ENCODE measurements at places on chromosomes 7 and 10.

DNA sequence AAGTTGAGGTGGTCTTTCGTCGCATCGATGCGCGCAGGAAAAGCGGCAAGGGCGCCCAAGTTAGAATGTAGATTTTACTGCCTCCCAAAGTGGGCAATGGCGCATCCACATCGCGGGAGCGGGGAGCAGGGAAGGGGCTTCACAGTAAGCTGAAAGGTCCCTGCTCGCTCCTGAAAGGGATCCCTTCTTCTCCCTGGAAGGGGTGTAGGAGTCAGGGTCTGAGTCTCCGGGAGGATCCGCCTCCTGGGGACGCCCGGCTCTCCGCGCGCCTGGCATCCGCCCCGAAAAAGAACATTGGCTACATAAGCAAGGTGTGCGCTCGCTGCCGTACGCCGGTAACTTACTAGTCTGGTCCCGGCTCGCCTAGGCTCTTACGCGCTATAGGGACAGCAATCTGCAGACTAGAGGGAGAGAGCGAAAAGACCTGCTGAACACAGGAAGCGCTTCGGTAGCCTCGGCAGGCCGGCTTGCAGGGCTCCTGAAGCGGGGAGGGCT lies 804 bp downstream of the UNC5B start:
- peak; percentile 42 for DNase-seq

DNA sequence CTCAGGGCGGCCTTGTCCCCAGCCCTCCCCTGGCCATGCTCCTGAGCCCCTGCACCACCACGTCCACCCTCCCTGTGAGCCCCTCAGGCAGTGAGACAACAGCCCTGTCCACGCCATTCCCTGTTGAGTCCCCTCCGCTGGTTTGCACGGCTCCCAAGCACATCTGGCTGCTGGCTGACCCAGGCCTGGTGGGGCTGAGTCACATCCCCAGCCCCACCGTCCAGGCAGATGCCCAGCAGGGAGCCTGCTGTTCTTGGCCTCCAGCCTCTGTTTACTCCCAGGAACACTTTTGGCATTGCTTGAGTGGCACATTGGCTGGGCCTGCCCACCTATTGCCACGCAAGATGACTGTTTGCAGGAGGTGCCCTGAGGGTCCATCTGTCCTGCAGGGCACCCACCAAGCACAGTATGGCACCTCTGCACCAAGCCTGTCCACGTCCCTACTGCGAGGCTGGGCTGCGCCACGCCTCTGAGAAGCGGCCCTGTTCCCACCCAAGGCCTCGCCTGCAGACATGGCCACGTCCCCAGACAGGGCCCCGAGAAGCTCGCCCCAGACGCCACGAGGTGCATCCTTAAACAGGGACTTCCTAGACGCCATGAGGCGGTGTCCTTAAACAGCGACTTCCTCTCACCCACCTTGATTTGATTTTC lies 48.4 kb upstream of the INPP5A start:
- DNase-seq = no peak

- DNase-seq = no peak
These were observed 47.2 kb downstream of the CAV1 start for GRCh38 chr7:116572036-116572435.

- no peak for DNase-seq
These were observed 129.0 kb downstream of the DNAH11 start for GRCh38 chr7:21671859-21672258.

DNA sequence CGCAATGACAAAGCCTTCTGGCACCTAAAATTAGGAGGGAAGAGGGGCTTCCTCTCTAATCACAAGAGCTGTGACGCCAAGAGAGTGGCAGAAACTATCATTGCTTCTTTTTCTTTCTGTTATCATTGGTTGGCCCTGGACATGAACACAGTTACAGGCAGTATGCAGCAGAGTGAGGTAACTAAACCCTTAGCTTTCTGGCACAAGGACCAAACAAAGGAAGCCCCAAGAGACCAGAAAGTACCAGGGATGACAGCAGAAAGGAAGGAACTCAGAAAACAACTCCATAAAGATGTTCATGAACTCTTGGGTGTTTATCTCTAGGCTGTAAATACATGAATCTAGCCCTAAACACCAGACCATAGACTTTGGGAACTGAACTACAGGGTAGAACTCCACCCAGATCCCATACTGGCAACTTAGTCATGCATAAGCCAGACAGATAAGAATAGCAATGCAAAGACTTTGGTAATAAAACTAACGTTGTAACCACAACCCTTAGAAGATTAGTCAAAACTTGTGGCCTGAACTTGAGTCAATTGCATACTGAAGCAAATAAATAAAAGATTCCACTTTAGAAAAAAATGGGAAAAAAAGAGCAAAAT lies 195.7 kb upstream of the PTN start:
- DNase-seq = no peak

DNA sequence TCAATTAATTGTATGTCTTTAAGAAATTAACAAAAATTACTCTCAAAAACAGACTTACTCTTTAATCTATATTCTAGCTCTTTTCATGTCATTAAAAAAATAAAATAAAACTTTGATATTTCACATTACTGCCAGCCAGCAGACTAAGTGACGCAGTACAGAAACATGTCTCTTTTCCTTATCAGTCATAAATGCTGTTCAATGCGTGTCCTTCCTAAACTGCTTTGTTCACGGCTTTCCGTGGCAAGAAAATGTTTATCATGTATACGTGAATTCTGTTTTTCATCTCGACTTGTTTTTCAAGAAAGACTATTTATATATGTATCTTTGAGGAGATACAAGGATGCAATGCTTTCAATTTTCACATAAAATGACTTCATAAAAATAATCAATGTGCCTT lies 182.4 kb downstream of the DOCK4 start:
- no peak for DNase-seq

DNA sequence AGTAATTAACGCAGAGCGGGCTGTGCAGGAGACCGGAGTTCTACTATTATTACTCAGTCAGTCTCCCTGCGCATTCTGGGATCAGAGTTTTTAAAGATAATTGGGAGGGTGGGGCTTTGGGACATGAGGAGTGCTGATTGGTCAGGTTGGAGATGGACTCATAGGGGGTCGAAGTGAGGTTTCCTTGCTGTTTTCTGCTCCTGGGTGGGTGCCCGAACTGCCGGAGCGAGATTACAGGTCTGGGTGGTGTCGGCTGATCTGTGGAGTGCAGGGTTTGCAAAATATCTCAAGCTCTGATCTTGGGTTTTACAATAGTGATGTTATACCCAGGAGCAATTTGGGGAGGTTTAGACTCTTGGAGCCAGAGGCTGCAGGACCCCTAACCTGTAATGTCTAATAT lies 3.9 kb upstream of the LRRC27 start:
- DNase-seq = no peak

- DNase-seq = peak; percentile 52
These were observed 1.3 kb upstream of the GRK5 start for GRCh38 chr10:119205894-119206602.

- no peak for DNase-seq
These were observed 182.2 kb downstream of the SORCS1 start for GRCh38 chr10:106982268-106982667.

DNA sequence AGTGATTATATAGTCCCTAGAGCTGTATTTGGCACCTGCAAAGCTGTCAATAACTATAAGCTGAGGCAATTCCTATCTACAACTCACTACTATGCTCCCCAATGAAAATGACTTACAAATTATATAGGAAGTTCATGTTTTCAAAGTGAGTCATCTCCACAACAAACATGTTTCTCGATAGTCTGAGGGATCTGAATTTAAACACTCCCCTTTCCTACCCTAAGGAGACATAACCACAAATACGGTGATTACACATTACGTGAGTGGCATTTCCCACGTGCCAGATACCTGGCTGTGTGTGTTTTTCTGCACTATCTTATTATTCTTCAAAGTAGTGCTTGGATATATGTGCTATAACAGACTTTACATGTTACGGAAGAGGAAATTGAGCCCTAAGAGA lies 122.5 kb upstream of the C1QL3 start:
- DNase-seq = no peak

DNA sequence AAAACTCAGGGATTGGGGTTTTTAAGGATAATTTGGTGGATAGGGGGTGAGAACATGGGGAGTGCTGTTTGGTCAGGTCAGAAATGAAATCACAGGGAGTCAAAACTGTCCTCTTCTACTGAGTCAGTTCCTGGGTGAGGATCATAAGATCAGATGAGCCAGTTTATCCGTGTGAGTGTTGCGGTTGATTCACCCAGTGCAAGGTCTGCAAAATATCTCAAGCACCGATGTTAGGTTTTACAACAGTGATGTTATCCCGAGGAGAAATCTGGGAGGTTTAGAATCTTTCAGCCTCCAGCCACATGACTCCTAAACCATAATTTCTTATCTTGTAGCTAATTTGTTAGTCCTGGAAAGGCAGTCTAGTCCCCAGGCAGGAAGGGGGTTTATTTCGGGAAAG lies 31.7 kb upstream of the AGR2 start:
- no peak for DNase-seq

DNA sequence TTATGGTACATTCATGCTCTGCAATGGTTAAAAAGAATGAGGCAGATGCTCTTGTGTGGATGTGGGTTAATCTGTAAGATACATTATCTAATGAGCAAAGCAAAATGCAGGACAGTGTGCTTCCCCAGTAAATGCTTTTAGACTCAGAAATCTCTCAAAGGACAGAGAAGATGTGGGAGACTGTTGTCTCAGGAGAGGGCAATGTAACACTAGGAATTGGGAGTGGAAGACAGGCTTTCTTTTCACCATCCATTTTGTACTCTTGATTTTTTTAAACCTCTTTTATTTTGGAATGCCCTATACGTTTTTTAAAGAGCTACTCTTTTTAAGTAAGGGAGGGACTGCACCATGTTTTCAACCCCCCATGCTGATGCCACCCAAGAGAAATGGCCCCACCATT lies 77.5 kb upstream of the ADAM12 start:
- DNase-seq = no peak

GRCh38 chr10:99995713-99996112 lies 14.0 kb downstream of the DNMBP start:
- no peak for DNase-seq

DNA sequence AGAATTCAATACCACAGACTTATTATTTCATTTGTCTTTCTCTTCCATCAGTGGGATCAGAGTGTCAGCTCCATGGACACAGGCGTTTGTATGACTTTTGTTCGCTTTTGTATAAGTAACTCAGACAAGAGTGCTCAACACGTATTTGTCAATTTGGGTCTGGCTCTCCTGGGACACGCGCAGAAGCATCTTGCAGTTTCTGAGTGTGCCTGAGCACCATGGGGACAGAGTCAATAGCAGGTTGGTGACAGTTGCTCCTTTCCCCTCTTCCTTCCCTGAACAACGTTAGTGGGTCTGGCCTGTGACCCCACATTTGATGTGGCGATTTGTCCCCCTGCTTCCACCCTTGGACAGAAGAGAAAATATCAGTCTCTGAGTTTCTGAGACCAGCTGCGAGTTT lies 120.4 kb upstream of the SDK1 start:
- no peak for DNase-seq

- no peak for DNase-seq
These were observed 172.5 kb downstream of the CCDC7 start for GRCh38 chr10:32618482-32618881.

- DNase-seq = no peak
These were observed 277.2 kb upstream of the TAC1 start for GRCh38 chr7:97454636-97455035.

- no peak for DNase-seq
These were observed 67.8 kb downstream of the CTBP2 start for GRCh38 chr10:125092564-125093031.

DNA sequence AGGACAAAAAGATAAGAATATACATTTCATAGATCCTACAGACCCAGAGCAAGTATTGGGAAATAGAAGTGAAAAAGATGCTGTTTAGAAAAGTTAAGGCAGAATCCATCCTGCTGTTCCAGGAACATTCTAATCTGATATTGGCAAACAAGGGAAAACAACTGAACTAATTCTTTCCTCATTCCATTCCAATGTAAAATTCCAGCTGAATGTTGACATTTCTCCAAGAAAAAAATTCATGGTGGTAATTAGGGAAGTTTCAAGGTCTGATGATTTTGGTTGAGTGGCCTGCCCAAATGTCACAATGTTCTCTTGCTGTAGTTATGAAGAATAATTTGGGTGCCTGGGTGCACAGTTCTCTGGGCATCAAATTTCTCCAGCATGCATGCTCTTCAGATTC lies 15.2 kb downstream of the PIP start:
- no peak for DNase-seq

DNA sequence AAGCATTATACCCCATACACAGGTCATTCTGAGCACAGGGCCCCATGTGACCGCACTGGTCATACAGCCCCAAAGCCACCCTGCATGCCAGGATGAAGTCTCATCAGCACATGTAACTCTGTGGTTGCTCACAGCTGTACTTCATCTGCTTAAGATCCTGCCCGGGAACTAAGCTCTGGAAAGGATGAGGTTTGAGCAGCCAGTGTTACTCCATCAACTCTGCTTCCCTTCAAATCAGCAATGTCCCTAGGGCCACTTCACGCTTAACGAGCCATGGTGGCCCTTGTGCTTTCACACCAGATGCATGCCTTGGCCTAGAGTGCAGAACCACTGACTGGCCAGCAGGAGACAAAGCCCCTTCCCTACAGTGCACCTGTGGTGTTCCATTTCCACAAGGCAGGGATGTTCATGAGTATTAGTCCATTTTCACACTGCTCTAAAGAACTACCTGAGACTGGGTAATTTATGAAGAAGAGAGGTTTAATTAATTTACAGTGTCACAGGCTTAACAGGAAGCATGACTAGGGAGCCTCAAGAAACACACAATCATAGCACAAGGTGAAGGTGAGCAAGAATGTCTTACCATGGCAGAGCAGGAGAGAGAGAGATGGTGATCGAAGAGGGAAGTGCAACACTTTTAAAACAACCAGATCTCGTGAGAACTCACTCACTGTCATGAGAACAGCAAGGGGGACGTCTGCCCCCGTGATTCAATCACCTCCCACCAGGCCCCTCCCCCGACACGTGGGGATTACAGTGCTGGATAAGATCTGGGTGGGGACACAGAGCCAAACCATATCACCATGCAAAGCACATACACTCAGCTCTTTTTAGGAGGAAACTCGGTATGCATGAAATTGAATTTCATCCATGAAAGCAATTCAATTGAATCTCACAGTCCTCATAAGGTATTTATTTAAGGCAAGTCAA lies 149.0 kb upstream of the CDCA7L start:
- no peak for DNase-seq

DNA sequence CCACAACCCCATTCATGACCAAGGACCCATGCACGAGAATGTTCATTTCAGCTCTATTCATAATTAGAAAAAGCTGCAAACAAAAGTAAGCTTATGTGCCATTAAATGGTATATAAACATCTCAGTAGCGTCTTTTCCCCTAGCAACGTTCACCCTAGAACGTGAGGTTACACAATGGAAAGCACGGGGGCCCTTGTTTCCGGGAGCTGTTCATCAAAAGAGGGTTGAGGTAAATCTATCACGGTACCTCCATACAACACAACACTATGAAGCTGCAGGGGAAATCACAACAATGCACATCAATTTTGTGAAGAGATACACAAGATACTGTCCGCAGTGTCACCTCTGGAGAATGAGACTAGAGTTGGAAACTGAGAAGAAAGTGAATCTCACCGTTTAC lies 80.9 kb upstream of the DDC start:
- no peak for DNase-seq

GRCh38 chr7:143216151-143216550 lies 5.7 kb upstream of the TAS2R40 start:
- no peak for DNase-seq

Data from activated naive CD8-positive, alpha-beta T cell treated with anti-CD3 and anti-CD28 coated beads for 36 hours (primary cell).